ENCODE measurements at places on chromosomes 7 and 10. TPM values are rescaled to one million over a fixed set of nuclear protein-coding genes. Genes with fewer than 3 reads are reported as not detected.

DNA sequence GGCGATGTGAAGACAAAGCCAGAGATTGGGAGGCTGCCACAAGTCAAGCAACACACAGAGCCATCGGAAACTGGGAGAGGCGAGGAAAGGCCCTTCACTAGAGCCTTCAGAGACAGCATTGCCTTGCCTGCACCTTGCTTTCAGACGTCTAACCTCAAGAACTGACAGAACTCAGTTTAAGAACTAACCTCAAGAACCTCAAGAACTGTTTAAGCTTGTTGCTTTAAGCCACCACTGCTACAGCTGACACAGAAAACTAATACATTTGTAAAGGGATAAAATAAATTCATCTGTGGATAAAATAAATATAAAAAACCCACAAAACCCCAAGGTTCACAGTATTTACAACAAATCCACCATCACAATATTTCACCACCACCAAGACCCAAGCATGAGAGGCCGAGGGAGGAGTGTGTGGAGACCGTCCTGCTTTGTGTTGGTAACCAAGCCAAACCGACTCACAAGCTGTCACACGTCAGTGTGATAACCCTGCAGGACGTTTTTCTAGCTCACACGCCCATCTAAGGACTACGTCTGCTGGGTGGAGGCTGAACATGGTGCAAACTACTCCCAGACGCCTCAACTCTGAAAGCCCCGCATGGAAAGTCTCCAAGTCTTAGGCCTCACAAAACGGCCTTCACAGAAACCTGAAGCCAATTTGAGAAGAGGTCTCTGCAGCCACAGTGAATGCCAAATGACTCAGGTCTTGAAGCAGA is 116.8 kb downstream of the ABLIM1 start:
- peak overlapping the region; percentile 52 for H3K4me3 ChIP-seq
- H3K4me1 ChIP-seq, result peaks cover 91% of the 10 kb centered on the region
- H3K27ac ChIP-seq, result peak overlapping the region; percentile 98
- H3K36me3 ChIP-seq, result peaks cover 4% of the 10 kb centered on the region

GRCh38 chr10:60186315-60187071 is 203.2 kb downstream of the ANK3 start:
- no peak overlapping the region for H3K4me3 ChIP-seq
- no peak overlapping the region for H3K27ac ChIP-seq
- H3K27me3 ChIP-seq, result no peaks in the 10 kb centered on the region
- no peak for DNase-seq
- peaks cover 14% of the 10 kb centered on the region for H3K36me3 ChIP-seq

- no peak for DNase-seq
- H3K36me3 ChIP-seq, result peaks cover 64% of the 10 kb centered on the region
- H3K4me1 ChIP-seq, result peaks cover 16% of the 10 kb centered on the region
- H3K27ac ChIP-seq, result no peak overlapping the region
These were observed 20.3 kb downstream of the H2AZ2 start for GRCh38 chr7:44827567-44827966.

- no peaks in the 10 kb centered on the region for H3K27me3 ChIP-seq
- no peaks in the 10 kb centered on the region for H3K36me3 ChIP-seq
- no peaks in the 10 kb centered on the region for H3K4me1 ChIP-seq
- DNase-seq, result no peak
- no peak overlapping the region for H3K27ac ChIP-seq
These were observed 109.1 kb downstream of the MTERF1 start for GRCh38 chr7:91771394-91771793.

- H3K36me3 ChIP-seq, result no peaks in the 10 kb centered on the region
- H3K4me1 ChIP-seq, result peaks cover 2% of the 10 kb centered on the region
- DNase-seq, result no peak
- no peak overlapping the region for H3K4me3 ChIP-seq
- H3K27me3 ChIP-seq, result peaks cover 2% of the 10 kb centered on the region
These were observed 93.0 kb upstream of the RSU1 start for GRCh38 chr10:16909961-16910792.

DNA sequence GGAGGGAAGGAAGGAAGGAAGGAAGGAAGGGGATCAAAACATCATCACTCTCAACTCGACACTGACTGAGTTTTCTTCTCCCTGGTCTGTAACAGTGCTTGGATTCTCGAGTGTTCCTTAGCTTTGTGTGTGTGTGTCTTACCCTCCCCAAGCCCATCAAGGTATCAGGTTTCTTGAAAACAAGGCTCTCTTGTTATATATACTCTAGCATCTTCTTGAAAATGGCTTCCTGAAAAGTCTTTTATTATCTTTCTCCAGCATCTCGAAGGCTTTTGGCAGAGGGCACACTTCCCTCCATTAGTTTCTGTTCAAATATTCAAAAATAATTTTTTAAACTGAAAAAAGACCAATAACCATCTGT is 13.4 kb downstream of the SERPINE1 start:
- H3K36me3 ChIP-seq, result no peaks in the 10 kb centered on the region
- H3K4me1 ChIP-seq, result peaks cover 37% of the 10 kb centered on the region
- no peak for DNase-seq
- no peak overlapping the region for H3K4me3 ChIP-seq

ENTPD1 gene
- total RNA-seq, result 33.3 TPM

DNA sequence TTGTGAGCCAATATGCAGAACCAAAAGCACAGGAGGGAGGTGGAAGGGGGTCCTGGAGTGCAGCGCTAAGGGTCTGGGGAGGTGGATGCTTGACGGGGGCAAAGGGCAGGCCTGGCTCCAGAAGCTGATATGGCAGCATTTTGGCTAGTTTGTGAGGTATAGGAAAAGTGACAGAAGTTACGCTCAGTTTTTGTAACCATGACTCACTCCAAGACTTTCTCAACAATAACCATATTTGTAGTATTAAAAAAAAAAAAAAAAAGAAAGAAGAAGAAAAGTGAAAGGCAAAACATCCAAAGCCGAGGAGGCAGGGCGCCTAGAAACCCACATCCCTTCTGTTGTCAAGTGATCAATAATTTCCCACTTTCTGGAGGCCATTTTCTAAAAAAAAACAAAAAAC is 92.3 kb downstream of the RNF216 start:
- H3K27me3 ChIP-seq, result peaks cover 39% of the 10 kb centered on the region
- peak overlapping the region; percentile 15 for H3K27ac ChIP-seq
- DNase-seq, result peak; percentile 57
- no peak overlapping the region for H3K4me3 ChIP-seq

GRCh38 chr10:23742807-23743206 is 303.9 kb downstream of the OTUD1 start:
- H3K36me3 ChIP-seq, result no peaks in the 10 kb centered on the region
- no peaks in the 10 kb centered on the region for H3K4me1 ChIP-seq
- H3K27ac ChIP-seq, result no peak overlapping the region
- no peak for DNase-seq

DNA sequence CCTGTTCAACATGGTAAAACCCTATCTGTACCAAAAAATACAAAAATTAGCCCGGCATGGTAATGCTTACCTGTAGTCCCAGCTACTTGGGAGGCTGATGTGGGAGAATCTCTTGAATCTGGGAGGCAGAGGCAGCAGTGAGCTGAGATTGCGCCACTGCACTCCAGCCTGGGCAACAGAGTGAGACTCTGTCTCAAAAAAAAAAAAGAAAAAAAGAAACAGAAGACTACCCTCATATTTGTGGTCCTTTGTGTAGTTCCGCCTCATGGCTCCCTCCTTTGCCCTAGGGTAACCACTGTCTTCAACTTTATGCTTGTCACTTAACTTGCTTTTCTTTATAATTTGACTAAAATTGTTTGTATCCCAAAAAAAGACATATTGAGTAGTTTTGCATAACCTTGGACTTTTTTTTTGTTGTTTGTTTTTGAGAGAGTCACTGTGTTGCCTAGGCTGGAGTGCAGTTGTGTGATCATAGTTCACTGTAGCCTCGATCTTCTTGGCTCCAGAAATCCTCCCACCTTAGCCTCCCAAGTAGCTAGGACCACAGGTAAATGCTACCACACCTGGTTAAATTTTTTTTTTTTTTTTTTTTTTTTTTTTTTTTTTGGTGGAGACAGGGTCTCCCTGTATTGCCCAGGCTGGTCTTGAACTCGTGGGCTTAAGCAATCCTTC is 3.7 kb downstream of the ZNF487 start:
- peaks cover 17% of the 10 kb centered on the region for H3K36me3 ChIP-seq
- peaks cover 37% of the 10 kb centered on the region for H3K4me1 ChIP-seq
- no peak for DNase-seq
- no peak overlapping the region for H3K27ac ChIP-seq

FOXI2 gene
- total RNA-seq, result not detected

ERLIN1 gene
- total RNA-seq, result 14.4 TPM

DNA sequence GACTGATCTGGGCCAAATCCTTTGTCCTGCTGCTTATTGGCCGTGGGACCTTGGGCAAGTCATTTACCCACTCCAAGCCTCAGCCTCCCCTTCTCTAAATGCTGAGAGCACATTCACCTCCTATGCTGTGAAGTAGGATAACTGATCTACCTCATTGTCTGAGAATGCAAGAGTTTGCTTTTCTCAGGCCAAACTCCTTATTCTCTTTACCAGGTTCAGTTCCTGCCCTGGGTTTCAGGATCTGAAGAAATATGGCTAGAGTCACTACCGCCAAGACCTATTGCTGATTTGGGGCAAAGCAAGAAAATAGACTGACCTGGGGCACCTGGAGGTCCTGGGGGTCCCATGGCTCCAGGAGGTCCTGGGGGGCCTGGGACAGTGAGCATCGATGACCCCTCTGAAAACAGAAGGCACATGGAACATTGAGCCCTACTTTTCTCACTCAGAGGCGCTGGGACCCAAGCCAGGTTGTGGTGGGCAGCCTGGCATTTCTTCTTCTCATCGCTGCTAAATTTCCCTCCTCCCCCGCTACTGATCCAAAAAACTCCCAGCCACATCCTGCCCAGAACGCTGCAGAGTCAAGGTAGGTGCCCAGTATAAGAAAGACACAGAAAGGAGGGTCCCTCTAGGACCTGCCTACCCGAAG is 42.4 kb downstream of the COL17A1 start:
- H3K4me3 ChIP-seq, result no peak overlapping the region
- H3K4me1 ChIP-seq, result no peaks in the 10 kb centered on the region
- H3K27me3 ChIP-seq, result peaks cover 2% of the 10 kb centered on the region
- DNase-seq, result peak; percentile 4
- H3K36me3 ChIP-seq, result no peaks in the 10 kb centered on the region

NPY gene
- not detected for total RNA-seq

GRCh38 chr7:155191901-155192478 is 105.7 kb upstream of the INSIG1 start:
- peaks cover 42% of the 10 kb centered on the region for H3K4me1 ChIP-seq
- peaks cover 3% of the 10 kb centered on the region for H3K27me3 ChIP-seq
- peaks cover 9% of the 10 kb centered on the region for H3K36me3 ChIP-seq
- peak overlapping the region; percentile 22 for H3K27ac ChIP-seq
- H3K4me3 ChIP-seq, result no peak overlapping the region
- no peak for DNase-seq

DNA sequence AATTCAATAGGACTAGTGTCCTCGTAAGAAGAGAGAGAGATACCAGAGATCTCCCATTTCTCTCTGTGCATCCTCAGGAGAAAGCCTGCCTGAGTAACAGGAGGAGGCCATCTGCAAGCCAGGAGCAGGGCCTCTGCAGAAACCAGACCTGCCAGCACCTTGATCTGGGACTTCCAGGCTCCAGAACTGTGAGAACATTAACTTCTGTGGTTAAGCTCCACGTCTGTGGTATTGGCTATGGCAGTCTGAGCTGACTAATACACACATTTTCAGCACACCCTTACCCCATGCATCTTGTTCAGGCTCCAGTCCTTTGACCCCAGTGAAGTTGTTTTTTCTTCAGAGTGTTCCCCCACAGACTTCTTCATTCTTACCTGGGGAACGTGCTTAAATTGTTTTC is 3.1 kb upstream of the CRTAC1 start:
- no peak overlapping the region for H3K4me3 ChIP-seq
- no peak overlapping the region for H3K27ac ChIP-seq
- peaks cover 77% of the 10 kb centered on the region for H3K27me3 ChIP-seq
- H3K36me3 ChIP-seq, result no peaks in the 10 kb centered on the region
- H3K4me1 ChIP-seq, result no peaks in the 10 kb centered on the region

CTBP2 gene
- 0.15 TPM for total RNA-seq

FEZF1 gene
- total RNA-seq, result not detected

MSMB gene
- not detected for total RNA-seq

- DNase-seq, result no peak
- H3K27me3 ChIP-seq, result no peaks in the 10 kb centered on the region
- no peaks in the 10 kb centered on the region for H3K4me1 ChIP-seq
- H3K27ac ChIP-seq, result no peak overlapping the region
- no peaks in the 10 kb centered on the region for H3K36me3 ChIP-seq
- H3K4me3 ChIP-seq, result no peak overlapping the region
These were observed 271.8 kb upstream of the NRG3 start for GRCh38 chr10:81603106-81603620.

GRCh38 chr7:45625067-45625466 is 50.9 kb downstream of the ADCY1 start:
- no peak for DNase-seq
- H3K27me3 ChIP-seq, result no peaks in the 10 kb centered on the region
- H3K4me3 ChIP-seq, result no peak overlapping the region

GRCh38 chr10:13393640-13394039 is 45.5 kb upstream of the SEPHS1 start:
- H3K4me3 ChIP-seq, result no peak overlapping the region
- peaks cover 9% of the 10 kb centered on the region for H3K27me3 ChIP-seq
- H3K4me1 ChIP-seq, result no peaks in the 10 kb centered on the region
- no peak overlapping the region for H3K27ac ChIP-seq

DNA sequence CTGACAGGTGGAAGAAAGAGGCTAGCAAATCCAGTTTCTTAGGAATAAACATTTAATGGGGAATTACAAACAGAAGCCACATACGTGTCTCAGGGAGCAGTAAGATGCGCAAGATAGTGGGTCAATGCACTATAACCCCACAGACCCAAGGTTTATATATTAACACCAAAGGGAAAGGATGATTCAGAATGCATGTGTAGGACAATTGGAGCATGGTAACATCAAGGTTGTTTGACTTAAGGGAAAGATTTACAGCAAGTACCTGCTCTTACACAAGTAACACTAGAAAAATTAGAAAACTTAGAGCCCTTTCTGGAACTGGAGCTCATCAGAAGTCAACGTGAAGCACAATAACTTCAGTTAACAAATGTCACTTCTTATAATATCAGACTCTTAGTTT is 161.1 kb upstream of the ZWINT start:
- H3K36me3 ChIP-seq, result no peaks in the 10 kb centered on the region
- DNase-seq, result no peak
- H3K27me3 ChIP-seq, result no peaks in the 10 kb centered on the region
- H3K4me1 ChIP-seq, result no peaks in the 10 kb centered on the region
- no peak overlapping the region for H3K4me3 ChIP-seq
